Aorta (tissue), 5 donors: ENCODE measurements at places on chromosomes 4 and X. TPM values are rescaled to one million over a fixed set of nuclear protein-coding genes. Genes with fewer than 3 reads are reported as not detected.

DNA sequence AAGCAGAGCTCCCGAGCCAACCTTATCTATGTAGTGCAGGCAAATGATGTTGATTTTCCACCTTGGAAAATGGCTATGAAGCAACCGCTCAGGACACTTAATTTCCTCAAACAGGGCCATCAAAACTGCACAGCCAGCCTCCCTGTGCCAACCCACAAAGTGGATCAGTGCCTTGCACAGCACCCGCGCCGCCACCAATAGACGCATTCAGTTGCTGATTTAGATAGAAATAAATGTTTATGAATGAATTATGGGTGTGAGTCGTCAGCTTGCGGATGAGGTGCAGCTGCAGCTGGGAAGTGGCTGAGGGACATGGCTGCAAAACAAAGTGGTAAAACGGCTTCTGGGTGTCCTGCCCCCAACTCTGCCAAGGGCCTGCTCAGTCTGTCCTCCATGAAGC lies 47.0 kb downstream of the SOD3 start:
- H3K36me3 ChIP-seq = no peaks in the 10 kb centered on the region
- H3K27ac ChIP-seq = no peak overlapping the region
- no peaks in the 10 kb centered on the region for H3K4me1 ChIP-seq
- no peaks in the 10 kb centered on the region for H3K27me3 ChIP-seq
- DNase-seq = no peak

- no peak for DNase-seq
- no peak overlapping the region for H3K27ac ChIP-seq
- no peaks in the 10 kb centered on the region for H3K36me3 ChIP-seq
- H3K4me1 ChIP-seq = no peaks in the 10 kb centered on the region
- no peak overlapping the region for H3K4me3 ChIP-seq
Observed at GRCh38 chr4:38957893-38958292, 74.3 kb downstream of the TMEM156 start.

GCNA gene
- 1.9 TPM for total RNA-seq

DNA sequence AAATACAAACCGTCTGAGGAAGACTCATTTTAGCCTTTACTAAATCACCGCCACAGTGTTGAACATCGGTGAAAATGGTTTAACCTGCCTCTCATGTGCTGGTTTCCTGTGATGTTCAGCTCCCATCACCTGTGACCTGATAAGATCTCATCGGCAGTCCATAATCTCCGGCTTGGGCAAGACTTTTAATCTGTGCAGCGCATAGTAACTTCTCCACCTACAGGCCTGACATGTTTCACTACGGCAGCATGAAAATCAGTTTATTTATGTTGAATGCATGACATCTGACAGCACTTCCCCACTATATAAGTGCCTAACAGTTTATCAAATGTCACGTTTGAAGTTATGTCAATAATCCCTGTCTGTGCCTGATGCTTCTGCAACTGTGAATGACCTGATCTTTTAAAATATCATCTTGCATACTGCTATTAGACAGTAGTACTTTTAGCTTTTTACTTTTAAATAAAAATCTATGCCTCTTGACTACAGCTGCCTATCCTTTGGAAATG lies 1919.8 kb upstream of the AGA start:
- DNase-seq = no peak
- H3K27me3 ChIP-seq = no peaks in the 10 kb centered on the region
- no peak overlapping the region for H3K27ac ChIP-seq
- H3K36me3 ChIP-seq = no peaks in the 10 kb centered on the region

DNA sequence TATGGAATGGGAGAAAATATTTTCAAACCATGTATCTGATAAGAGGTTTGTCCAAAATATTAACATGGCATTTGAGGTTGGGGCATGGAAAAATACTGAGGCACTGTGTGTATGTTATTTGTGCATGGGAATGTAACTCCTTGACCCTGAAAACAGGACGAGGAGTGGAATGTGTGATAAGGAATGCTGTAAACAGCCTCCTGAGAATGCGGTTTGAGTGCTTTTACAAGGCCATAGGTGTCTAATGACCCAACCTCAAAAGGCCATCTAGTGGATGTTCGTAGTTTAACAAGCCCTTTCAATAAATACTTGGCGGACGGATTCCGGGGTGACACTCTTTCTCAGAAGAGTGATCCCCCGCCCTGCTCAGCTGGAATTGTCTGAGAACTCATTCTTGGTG lies 162.9 kb upstream of the USP9X start:
- no peak overlapping the region for H3K27ac ChIP-seq
- no peak overlapping the region for H3K4me3 ChIP-seq
- DNase-seq = no peak
- no peaks in the 10 kb centered on the region for H3K36me3 ChIP-seq
- H3K4me1 ChIP-seq = no peaks in the 10 kb centered on the region

IGFBP7 gene
- total RNA-seq = 2,521 TPM

- H3K36me3 ChIP-seq = no peaks in the 10 kb centered on the region
- no peaks in the 10 kb centered on the region for H3K4me1 ChIP-seq
- no peak overlapping the region for H3K4me3 ChIP-seq
- no peak for DNase-seq
- no peak overlapping the region for H3K27ac ChIP-seq
Observed at GRCh38 chr4:180060159-180060889, 2182.9 kb upstream of the TENM3 start.

DNA sequence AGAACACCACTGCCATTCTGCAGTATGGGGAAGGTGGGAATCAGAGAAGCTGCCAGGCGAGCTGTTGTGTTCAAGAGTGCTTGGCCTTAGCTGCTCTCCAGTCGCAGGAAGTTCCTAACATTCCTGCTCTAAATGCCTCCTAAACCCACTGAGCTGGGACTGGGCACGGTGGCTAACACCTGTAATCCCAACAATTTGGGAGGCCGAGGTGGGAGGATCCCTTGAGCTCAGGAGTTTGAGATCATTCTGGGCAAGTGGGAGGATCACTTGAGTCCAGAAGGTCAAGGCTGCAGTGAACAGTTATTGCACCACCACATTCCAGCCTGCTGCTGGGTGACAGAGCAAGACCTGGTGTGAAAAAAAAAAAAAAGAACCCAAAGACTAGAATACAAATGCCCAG lies 690.3 kb upstream of the FAM241A start:
- no peak overlapping the region for H3K4me3 ChIP-seq
- H3K4me1 ChIP-seq = no peaks in the 10 kb centered on the region
- no peak overlapping the region for H3K27ac ChIP-seq
- no peak for DNase-seq
- no peaks in the 10 kb centered on the region for H3K27me3 ChIP-seq

- H3K4me3 ChIP-seq = no peak overlapping the region
- H3K4me1 ChIP-seq = no peaks in the 10 kb centered on the region
- peak; percentile 26 for DNase-seq
- H3K27me3 ChIP-seq = no peaks in the 10 kb centered on the region
- H3K27ac ChIP-seq = no peak overlapping the region
Observed at GRCh38 chrX:154349979-154350378, 24.5 kb downstream of the FLNA start.

DNA sequence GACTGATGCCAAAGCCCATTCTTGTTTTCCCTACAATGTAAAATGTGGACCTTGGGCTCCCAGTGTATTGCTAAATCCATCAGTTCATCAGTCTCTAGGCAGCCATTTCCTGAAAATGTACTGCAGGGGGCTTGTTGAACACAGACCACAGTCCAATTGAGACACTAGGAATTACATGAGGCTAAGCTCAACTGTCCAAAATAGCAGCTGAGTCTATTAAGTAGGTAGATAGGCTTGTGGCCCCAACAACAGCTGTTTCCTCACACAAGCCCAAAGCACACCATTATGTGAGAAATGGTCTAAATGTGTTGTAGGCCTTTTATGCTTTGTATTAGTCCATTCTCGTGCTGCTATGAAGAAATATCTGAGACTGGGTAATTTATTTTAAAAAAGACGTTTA lies 60.0 kb upstream of the PAK3 start:
- H3K4me1 ChIP-seq = no peaks in the 10 kb centered on the region
- no peaks in the 10 kb centered on the region for H3K36me3 ChIP-seq
- H3K4me3 ChIP-seq = no peak overlapping the region
- H3K27me3 ChIP-seq = no peaks in the 10 kb centered on the region

DNA sequence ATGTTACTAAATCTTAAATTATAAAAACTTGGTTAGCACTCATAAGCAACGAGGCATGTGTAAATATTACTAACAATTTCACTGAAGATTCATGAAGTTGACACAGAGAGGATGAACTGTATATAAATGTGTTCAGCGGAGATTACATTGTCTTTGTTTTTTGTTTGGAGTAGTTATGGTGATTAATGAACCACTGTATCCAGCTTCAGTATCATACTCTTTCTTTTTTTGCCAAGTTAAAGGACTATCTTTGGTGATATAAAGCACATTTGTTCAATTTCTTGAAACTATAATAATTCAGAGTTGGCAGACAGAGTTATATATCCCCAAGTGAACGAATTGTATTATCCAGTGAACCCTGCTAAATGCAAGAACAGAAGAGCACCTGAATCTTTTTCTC lies 497.6 kb downstream of the CCSER1 start:
- H3K27me3 ChIP-seq = no peaks in the 10 kb centered on the region
- H3K27ac ChIP-seq = no peak overlapping the region
- no peaks in the 10 kb centered on the region for H3K36me3 ChIP-seq
- no peak for DNase-seq

GRCh38 chrX:150239946-150240642 lies 123.0 kb upstream of the MAMLD1 start:
- no peaks in the 10 kb centered on the region for H3K27me3 ChIP-seq
- no peak for DNase-seq
- H3K36me3 ChIP-seq = no peaks in the 10 kb centered on the region
- no peak overlapping the region for H3K4me3 ChIP-seq
- no peaks in the 10 kb centered on the region for H3K4me1 ChIP-seq
- no peak overlapping the region for H3K27ac ChIP-seq

DNA sequence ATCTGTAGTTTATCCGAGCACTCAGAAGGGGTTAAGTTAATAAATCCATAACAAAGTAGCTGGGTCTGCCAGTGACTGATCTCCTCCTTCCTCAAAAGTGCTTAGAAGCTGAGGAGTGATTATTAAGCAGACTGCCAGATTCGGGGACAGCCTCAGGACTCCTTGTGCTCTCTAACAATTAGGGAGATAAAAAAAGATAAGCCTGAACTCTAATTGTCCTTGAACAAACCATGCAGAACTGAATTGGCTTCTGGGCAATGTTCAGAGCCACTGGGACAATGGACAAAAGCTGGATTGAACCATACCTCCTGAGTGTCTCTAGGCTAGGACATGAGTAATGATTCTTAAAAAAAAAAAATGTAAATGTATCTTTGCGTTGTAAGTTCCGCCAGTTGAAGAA lies 22.7 kb upstream of the GRPR start:
- H3K4me1 ChIP-seq = no peaks in the 10 kb centered on the region
- no peak overlapping the region for H3K27ac ChIP-seq
- no peak overlapping the region for H3K4me3 ChIP-seq

GRCh38 chr4:109295081-109295480 lies 7.4 kb downstream of the COL25A1 start:
- H3K27me3 ChIP-seq = no peaks in the 10 kb centered on the region
- H3K27ac ChIP-seq = no peak overlapping the region
- no peaks in the 10 kb centered on the region for H3K36me3 ChIP-seq
- no peaks in the 10 kb centered on the region for H3K4me1 ChIP-seq
- no peak overlapping the region for H3K4me3 ChIP-seq

DNA sequence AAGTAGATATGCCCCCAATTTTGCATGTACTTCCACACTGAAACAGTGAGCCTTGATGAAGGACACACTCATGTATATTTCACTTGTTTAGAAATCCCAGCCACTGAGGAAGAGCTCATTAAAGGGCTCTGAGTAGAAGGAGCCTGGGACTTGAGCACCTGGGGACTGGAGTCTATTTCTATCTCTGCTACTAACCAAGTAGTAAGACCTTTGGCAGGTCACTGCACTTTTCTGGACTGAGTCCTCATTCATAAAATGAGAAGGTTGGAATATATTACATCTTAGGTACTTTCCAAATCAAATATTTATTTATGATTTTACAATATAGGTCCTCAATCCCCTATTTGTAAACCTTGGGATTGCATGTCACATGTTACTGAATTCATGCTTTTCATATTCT lies 78.2 kb upstream of the C4orf54 start:
- DNase-seq = no peak
- H3K27ac ChIP-seq = no peak overlapping the region
- H3K4me3 ChIP-seq = no peak overlapping the region
- no peaks in the 10 kb centered on the region for H3K4me1 ChIP-seq

GRCh38 chrX:11272863-11273262 lies 20.4 kb upstream of the AMELX start:
- H3K27ac ChIP-seq = no peak overlapping the region
- no peaks in the 10 kb centered on the region for H3K27me3 ChIP-seq
- no peaks in the 10 kb centered on the region for H3K36me3 ChIP-seq
- H3K4me3 ChIP-seq = no peak overlapping the region
- H3K4me1 ChIP-seq = no peaks in the 10 kb centered on the region

GRCh38 chrX:15319075-15319474 lies 3.6 kb upstream of the ASB11 start:
- DNase-seq = no peak
- no peak overlapping the region for H3K4me3 ChIP-seq
- H3K4me1 ChIP-seq = no peaks in the 10 kb centered on the region
- H3K27ac ChIP-seq = no peak overlapping the region

IL9R gene
- total RNA-seq = not detected
